ENCODE measurements at places on chromosomes 4 and X.

DNA sequence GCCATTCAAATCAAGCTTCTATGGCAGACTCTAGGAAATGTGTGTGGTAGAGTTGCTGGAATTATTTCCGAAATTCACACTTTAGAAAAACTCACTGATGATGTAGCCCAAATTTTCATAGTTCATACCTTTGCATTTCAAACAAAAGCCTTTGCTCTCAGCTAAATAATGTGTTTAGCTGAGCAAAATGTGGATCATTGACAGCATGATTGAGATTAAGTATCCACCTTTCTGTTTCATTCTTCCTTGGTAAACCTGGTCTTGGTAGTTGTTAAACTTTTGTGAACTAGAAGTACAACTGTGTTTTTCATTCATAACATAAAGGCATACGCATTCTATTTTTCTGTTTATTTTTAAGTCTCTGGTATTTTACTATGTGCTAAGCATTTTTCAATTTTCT, 7.2 kb downstream of the PCDH7 start:
- DNase-seq = no peak

DNA sequence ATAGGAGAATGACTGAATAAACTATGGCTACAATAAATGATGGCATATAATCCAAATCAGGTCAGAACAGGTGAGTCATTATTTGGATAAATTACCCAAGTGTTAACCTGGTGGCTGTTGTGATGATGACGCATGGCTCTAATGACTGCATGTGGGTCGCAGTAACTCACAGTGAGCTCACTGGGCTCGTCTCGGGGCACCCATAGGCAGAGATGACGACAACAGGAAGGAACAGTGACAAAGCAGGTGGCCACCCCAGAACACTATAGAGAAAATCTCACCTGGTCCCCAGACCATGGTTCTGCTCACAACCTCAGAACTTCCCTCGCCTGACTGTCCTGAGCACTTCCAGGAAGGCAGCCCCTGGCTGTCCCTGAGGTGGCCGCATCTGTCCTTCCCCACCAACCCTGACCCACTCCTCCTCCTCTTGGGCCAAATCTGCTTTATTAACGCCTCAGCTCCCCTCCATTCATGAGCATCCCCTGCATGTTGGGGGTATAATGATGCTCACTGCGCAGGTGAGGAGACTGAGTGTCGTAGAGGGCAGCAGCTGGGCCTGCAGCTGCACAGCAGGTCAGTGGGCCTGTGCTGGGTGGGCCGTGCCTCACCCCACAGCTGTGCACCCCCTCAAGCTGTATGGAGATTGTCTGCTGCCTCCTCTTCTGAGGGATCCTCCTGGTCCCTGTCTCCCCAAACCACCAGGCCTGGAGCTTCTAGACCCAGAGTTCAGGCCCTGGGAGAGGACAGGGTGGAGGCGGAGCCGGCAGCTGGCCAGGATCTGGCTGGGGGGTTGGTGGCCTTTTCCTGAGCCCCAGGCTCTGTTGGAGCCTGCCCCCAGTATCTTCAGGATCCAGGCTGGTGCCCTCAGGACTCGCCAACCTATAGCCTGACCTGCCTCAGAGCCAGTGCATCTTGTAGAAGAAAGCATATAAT, 30.9 kb upstream of the FAM156A start:
- DNase-seq = no peak

GRCh38 chr4:62394766-62395165, 1194.6 kb downstream of the ADGRL3 start:
- no peak for DNase-seq

DNA sequence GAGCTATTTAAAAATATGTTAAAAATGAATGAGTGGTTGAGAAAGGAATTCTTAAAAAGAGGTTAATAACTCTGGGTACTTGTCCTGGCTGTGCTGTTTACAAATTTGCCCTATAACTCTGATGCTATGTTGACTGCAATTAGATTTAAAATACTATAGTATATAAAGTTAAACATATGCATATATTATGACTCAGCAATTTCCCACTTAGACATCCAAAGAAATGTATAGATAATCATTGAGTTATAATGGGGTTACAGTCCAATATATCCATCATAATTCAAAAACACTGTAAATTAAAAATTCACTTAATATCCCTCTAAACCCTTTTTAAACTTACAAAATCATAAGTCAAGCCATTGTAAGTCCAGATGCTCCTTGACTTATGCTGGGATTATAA, 430.3 kb downstream of the PACRGL start:
- DNase-seq = no peak

GRCh38 chr4:44912980-44913379, 186.6 kb upstream of the GNPDA2 start:
- DNase-seq = no peak

- DNase-seq = no peak
Measured at GRCh38 chr4:169957785-169958184, 68.4 kb downstream of the MFAP3L start.

DNA sequence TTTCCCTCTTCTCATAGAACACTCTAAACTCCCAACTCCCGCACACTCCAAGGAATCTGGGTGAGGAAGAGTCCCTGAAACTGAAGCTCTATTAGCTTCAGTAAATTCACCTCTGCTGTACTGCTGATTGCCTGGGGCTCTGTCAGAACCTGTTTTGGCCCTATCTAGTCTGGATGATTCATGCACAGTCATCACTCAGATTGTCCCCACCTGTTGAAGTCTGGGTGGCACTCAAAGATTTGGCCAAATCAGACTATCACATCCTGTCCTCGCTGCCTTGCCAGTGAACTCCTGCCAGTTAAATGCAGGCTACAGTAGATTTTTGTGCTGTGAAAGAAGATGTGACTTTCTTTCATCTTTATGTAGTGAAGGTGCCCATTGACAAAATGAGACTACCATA, 63.5 kb upstream of the EMCN start:
- no peak for DNase-seq

- no peak for DNase-seq
Measured at GRCh38 chr4:95889662-95890061, 49.8 kb downstream of the PDHA2 start.

DNA sequence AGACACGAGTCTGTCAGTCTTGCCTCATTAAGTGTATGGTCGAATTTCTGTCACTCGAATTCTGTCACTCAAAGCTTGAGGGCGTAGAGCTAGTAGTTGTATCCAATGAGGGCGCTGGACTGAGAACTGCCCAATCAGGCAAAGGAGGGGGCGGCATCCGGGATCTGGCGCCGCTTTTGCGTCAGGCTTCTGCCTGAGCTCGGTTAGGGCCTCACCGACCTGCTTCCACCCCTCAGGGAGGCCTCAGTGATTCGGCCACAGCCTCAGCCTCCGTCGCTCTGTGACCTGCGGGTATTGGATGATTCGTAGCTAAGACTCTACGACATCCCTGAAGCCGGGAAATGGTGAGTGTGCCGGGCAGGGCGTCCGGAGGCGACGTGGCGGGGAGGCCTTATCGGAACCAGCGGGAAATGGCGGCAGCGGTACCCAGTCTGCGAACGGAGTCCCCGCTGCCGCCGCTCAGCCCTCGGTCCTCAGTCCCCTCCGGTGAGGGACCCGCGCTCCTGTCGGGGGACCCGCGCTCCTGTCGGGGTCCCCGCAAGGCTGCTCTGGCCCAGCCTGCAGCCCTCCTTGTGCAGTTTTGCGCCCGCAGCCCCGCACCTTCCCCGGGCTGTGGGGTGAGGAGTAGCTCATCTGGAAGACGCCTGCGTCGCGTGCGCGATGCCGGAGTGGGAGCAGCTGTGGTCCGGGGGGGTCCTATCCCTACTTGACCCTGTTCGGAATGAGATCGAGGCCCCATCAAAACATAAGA, 88.3 kb downstream of the ZNF718 start:
- DNase-seq = no peak

DNA sequence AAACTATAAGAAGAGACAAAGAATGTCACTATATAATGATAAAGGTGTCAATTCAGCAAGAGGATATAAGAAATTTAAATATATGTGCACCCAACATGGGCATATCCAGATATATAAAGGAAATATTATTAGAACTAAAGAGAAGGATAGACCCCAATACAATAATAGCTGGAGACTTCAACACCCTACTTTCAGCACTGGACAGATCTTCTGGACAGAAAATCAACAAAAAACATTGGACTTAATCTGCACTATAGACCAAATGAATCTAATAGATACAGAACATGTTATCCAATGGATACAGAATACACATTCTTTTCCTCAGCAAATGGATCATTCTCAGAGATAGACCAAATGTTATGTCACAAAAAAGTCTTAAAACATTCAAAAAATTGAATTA, 327.7 kb downstream of the PPP1R2C start:
- DNase-seq = no peak

DNA sequence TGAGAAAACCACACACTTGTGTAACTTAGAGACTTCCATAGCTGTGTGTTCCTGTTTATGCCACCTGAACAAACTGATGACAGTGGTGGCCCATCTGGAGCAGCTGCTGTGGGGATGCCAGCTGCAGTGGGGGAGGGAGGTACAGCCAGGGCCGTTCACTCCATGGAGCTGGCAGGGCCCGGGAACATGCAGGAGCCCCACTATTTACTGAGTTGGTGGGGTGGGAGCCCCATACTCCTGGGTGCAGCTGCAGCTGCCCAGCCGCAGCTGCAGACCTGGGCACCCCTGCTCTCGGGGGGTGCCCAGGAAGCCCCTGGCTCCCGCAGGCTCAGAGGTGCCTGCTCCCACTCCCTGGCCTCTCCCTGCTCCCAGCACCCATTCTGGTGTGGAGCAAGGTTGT, 398.6 kb upstream of the RASGEF1B start:
- no peak for DNase-seq

DNA sequence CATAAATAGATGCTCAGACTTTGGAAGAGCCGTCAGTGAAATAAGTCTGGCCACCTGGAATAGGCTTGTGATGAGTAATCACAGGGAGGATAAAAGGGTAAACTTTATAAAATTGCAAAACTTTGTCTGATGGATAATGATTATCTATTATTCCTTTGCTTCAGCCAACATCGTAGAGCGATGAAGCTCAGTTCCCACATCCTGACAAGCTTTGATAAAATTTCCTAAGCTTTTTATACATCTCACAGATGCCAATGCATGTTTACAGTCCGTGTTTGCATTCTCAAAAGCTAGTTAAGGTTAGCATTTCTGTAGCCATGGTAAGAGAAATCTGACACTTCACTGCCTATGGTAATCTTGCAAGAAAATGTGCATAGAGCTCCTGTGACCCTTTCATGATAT, 15.4 kb upstream of the UGDH start:
- DNase-seq = no peak

GRCh38 chr4:75989846-75990528, 758 bp downstream of the SDAD1 start:
- no peak for DNase-seq

DNA sequence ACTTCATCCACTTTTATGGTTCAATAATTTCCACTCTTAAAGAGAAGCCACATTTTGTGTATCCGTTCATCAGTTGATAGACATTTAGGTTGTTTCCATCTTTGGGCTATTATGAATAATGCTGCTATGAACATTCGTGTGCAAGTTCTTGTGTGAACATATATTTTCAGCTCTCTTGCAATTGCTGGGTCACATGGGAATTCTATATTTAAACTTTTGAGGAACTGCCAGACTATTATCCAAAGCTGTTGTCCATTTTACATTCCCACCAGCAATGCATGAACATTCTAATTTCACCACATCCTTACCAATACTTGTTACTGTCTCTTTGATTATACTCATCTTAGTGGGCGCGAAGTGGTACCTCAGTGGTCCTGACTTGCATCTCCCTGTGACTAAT, 61.9 kb downstream of the NR3C2 start:
- DNase-seq = no peak

- no peak for DNase-seq
Measured at GRCh38 chrX:23945206-23945605, 37.4 kb downstream of the CXorf58 start.

DNA sequence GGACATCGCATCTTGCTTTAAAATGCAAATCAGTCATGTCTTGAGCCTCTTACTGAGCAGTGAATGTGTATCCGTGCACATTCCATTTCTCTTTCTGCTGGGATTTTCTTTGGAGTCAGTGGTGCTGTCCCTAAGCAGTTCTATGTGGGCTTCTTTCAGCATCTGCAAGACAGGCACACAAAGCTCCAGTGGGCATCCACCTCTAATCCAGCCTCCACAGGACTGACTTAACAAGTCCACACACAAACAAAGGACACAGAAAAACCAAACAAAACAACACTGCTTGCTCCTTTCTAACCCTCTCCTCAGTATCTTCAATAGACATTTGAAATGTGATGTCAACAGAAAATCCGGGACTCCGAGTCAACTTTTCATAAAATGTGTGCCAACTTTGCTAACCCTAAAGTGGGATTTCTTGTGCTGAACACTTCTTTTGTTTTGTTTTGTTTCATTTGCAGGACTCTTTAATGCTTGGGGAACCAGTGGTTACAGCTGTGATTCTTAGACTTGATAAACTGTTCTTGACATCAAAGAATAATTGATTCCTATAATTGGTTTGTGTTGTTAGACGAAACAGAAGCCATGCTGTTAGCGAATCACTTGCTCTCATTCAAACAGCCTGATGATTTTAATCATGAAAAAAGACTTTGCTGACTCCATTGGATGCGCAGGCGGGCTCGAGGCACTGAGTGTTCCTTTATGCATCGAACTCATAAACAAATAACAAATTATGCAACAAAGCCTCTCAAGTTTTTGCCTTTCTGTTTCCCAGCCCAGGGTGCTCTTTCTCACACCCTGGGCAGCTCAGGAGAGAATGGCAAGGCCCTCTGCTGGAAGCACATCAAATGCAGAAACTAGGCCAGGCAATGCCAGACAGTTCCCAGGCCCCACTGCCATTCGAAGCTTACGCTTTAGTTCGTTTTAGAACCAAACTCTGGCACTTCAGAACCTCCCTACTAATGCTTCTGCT, 20.1 kb downstream of the ETNPPL start:
- DNase-seq = no peak

GRCh38 chr4:7241597-7242125, 49.3 kb downstream of the SORCS2 start:
- no peak for DNase-seq

DNA sequence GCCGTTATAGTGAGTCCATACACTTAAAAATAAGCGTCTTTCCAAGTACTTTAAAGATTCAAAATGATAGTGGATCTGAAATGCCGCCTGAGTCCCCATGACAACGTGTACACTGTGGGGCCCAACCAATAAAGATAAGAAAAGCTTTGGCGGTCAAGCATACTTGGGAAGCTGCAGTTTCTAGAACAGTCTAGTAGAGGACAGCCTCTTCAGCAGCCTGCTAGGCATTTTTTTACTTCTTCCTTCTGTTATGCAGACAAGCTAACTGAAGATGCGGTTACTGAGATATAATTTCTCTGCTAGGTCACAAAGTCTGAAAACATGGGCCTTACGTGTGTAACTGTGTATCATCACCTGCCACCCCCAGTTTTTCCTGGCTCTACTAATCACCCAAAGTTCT, 402 bp upstream of the UPRT start:
- DNase-seq = no peak

GRCh38 chrX:100207331-100208024, 202.6 kb downstream of the PCDH19 start:
- no peak for DNase-seq

- DNase-seq = no peak
Measured at GRCh38 chrX:154599531-154599930, 14.6 kb downstream of the CTAG1A start.

- DNase-seq = no peak
Measured at GRCh38 chr4:156725257-156725656, 246.3 kb downstream of the PDGFC start.

All from hematopoietic multipotent progenitor cell (in vitro differentiated cells).